Panc1 (cell line): ENCODE measurements at places on chromosomes 12 and 14. TPM values are rescaled to one million over a fixed set of nuclear protein-coding genes. Genes with fewer than 3 reads are reported as not detected.

GRCh38 chr14:86086962-86087361 lies 557.0 kb downstream of the FLRT2 start:
- no peak for DNase-seq

The DPPA3 gene
- total RNA-seq, result not detected

The CLEC7A gene
- not detected for total RNA-seq

The ENDOU gene
- not detected for total RNA-seq

DNA sequence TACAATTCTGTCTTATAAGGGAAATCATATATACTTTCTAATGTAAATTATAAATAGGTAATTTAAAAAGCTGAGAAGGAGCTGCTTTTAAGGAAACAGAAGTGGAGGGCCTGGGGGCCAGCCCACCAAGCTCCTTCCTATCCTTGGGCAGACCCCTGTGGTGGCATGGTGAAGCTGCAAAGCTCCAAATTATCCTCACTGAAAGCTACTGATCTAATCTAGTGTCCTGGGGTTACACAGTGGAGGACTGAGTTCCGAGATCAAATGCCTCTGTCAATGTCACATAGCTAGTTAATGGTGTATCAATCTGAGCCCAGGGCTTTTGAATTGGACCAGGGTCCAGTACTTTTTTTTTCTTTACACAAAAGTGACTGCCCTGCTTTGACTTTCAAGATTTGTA lies 355.4 kb downstream of the CEP128 start:
- DNase-seq, result no peak

- no peak for DNase-seq
Measured at GRCh38 chr12:14893506-14894250, 8.0 kb upstream of the MGP start.

The TMEM30B gene
- 0.10 TPM for total RNA-seq

- no peak for DNase-seq
Measured at GRCh38 chr12:80087486-80088213, 11.7 kb upstream of the OTOGL start.

GRCh38 chr12:120453977-120454376 lies 7.7 kb downstream of the GATC start:
- DNase-seq, result no peak

The DAO gene
- not detected for total RNA-seq

DNA sequence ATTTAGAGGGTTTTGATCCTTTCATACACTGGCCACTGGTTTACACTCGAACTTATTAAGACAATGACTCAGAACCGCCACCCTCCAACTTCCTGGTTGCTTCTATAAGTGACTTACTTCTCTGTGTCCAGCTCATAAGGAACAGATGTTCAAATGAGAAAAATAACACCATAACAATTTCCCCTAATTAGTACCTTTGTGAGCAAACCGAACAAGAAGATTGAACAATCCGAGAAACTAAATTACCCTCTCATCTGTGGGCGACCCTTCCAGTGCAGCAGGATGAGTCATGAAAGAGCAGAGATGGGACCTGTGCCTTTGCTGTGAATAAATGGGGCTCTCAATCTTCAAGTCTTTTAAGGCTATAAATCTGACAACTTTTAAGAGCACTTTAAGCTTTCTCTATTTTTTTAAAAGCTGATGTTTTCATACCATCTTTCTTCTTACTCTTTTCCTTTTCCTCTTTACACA lies 146.8 kb upstream of the RASSF8 start:
- DNase-seq, result peak; percentile 27

The ACRBP gene
- total RNA-seq, result 0.54 TPM

The MLF2 gene
- 175 TPM for total RNA-seq

- DNase-seq, result no peak
Measured at GRCh38 chr12:5520831-5521230, 88.9 kb downstream of the NTF3 start.

DNA sequence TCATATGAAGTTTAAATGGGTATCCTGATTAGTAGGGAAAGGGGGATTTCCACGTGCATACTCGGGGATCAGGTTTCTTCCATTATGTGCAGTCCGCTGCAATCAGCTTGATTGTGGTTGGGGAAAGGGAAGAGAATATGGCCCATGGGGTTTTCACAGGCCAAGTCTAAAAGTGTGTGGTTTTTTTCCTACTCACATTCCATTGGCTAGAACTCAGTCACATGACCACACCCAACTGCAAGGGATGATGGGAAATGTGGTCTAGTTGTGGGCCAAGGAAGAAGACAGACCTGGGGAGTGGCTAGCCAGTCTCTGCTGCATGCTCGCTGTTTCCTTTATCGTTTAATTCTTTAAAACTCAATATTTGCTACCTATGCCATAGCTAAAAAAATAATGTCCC lies 105.1 kb downstream of the PRIMA1 start:
- no peak for DNase-seq

The KRT3 gene
- not detected for total RNA-seq

GRCh38 chr12:124625867-124626675 lies 58.7 kb upstream of the NCOR2 start:
- no peak for DNase-seq

GRCh38 chr14:105527381-105527825 lies 1.0 kb downstream of the TMEM121 start:
- no peak for DNase-seq

GRCh38 chr12:119649202-119649808 lies 18.6 kb upstream of the PRKAB1 start:
- DNase-seq, result no peak

The GALC gene
- 9.7 TPM for total RNA-seq

The SLC17A8 gene
- total RNA-seq, result not detected

DNA sequence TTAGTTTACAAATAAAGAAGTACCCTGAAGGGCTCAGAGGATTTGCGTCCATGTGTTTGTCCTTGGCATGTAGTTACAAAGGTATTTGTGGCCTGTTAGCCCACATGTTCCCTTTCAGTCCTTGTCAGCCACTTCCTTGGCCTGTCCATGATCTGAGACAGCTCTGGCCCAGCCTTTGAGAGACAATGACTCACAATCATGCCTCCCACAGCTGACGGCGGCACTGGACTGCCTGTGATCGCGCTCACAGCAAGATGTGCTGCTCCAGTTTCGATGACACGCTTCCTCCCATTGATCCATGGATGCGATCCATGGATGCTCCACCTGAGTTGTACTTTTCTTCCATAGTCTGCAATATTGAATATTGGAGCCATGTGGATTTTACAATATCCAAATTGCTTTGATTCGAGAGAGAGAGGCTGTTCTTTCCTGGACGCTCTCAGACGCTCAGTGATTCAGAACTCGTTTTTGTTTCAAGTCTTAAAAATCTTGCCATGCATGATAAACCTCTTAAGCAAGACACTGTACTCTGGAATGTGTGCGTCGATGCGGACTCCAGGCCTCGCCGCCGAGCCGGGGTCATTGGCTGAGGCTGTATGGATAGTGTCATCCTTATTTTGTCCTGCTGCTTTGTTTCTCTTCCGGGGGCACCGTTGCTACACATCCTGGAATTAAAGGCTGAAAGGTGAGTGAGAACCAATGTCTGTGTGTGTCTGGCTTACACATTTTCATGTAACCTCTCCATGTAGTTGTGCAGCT lies 220.1 kb downstream of the GLT1D1 start:
- DNase-seq, result no peak

The PSEN1 gene
- 39.3 TPM for total RNA-seq

The LBHD2 gene
- not detected for total RNA-seq

DNA sequence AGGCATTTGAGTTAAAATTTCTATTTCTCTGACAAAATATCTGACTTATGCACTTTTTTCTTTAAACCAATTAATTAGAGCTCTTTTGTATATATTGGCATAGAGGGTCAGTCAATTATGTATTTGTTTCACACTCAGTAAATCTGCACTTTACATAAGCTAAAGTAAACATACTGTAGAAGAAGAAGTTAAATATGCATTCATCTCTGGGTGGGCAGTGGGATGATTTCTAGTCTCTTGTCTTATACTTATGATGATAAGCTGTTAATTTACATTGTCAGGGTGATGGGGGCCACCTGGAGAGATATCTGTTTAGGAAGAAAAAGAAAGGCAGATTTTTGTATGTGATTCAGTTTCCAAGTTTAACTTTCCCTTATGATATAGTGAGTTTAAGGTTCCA lies 330.8 kb downstream of the IPO8 start:
- DNase-seq, result no peak

- no peak for DNase-seq
Measured at GRCh38 chr14:56903304-56903969, 93.2 kb upstream of the OTX2 start.

DNA sequence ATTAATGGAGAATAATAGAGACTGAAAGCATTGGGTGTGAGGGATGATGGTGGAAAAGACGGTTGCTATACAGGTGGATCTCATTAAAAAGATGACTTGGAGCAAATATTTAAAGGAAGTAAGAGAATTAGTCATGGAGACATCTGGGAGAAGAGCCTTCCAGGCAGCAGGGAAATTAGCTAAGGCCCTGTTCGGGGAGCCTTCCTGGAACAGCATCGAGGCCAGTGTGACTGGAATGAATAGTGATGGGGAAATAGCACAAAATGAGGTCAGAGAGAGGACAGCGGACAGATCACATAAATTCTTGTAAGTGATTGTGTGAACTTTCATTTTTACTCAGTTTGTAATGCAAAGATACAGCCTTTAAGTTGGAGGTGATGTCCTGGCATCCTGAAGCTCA lies 842.3 kb downstream of the SLC6A15 start:
- DNase-seq, result no peak

The IQSEC3 gene
- not detected for total RNA-seq

The CGRRF1 gene
- total RNA-seq, result 14.1 TPM

The TWF1 gene
- total RNA-seq, result 103 TPM

The TCTN2 gene
- 14.7 TPM for total RNA-seq

The C14orf39 gene
- 0.08 TPM for total RNA-seq

DNA sequence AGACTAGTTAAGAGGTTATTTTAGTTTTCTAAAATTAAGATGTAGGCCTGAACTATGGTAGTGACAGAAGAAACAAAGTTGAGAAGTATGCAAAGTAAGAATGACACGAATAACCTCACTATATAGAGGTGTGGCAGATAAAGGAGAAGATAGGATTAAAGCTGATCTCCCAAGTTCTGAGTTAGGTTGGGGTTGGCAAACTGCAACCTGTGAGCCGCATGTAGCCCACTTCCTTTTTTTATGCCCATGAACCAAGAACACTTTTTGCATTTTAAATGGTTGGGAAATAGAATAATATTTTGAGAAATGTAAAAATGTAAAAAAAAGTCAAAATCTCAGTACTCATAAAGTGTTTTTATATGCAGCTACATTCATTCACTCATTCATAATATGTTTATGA lies 34.3 kb downstream of the KTN1 start:
- DNase-seq, result no peak

DNA sequence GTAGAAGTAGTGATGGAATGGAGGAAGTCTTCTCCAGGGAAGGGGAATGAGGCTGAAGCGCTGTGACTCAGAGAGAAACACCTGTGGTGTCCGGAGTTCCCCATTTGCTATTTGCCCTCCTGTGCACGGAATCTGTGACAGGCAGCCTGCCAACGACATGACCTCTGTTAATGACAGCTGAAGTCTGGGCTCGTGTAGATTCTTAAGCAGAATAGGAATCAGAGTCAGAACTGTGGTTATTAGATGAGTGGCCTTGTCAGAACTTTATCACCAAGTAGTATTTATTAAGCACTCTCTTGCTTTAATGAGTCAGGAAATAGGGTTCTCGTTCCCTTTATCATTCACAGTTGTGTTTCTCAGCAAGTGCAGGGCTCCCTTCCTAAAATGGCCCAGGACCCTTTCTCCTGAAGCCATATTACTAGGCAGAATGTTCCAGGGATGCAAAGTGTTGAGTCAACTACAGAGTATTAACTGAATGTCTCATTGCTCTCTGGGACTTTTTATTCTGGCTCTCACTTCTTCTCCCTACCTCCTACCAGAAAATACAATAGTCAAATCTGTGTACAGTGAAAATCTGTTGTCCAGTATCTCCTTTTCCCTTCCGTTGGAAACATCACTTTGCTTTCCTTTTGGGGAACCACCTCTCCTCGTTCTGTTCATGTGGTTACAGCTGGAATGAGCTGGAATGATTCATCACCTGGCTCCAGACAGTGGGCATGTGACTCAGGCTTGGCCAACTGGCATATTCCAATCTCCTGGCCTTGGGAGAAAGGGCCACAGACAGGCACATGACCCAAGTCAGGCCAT lies 77.8 kb upstream of the MAX start:
- DNase-seq, result no peak

The WIF1 gene
- not detected for total RNA-seq

GRCh38 chr12:55906056-55906455 lies 21.6 kb downstream of the PYM1 start:
- no peak for DNase-seq

DNA sequence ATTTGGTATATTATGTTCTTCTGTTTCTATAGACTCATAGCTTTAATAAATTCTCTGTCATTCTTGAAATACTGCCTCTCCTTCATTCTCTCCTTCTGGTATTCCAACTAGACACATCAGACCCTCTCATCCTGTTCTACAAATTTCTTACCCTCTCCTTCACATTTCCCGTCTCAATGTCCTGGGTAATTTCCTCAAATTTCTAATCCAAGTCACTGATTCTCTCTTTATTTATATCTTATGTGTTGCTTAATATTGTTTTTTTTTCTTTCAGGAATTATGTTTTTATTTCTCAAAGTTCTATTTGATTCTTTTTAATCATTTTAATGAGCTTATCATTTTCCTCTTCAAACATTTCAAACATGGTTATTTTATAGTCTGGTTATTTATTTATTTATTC lies 94.0 kb downstream of the RALGAPA1 start:
- no peak for DNase-seq

The SYCP3 gene
- total RNA-seq, result not detected

GRCh38 chr12:92558806-92559205 lies 144.0 kb upstream of the PLEKHG7 start:
- DNase-seq, result no peak

GRCh38 chr12:30859226-30859625 lies 67.3 kb upstream of the TSPAN11 start:
- DNase-seq, result no peak
